ENCODE measurements at places on chromosomes 7 and 10. TPM values are rescaled to one million over a fixed set of nuclear protein-coding genes. Genes with fewer than 3 reads are reported as not detected.
A peak's percentile ranks its signal among the peaks of the same experiment; 100 is the strongest.

The ANK3 gene
- 125 TPM for total RNA-seq

The TCAF2 gene
- 2.6 TPM for total RNA-seq

The CCDC146 gene
- 3.7 TPM for total RNA-seq

The INTS15 gene
- 22.2 TPM for total RNA-seq

The PTN gene
- total RNA-seq: 0.87 TPM

The AGMO gene
- total RNA-seq: not detected

The PCDH15 gene
- total RNA-seq: not detected

The SEC23IP gene
- total RNA-seq: 12.6 TPM

The ARMH3 gene
- 11.9 TPM for total RNA-seq

The PCBD1 gene
- 57.8 TPM for total RNA-seq

The ABCA13 gene
- total RNA-seq: 0.03 TPM

The CDNF gene
- total RNA-seq: 9.6 TPM

The VGF gene
- not detected for total RNA-seq

The OPN1SW gene
- total RNA-seq: not detected

The ANKRD2 gene
- 912 TPM for total RNA-seq

DNA sequence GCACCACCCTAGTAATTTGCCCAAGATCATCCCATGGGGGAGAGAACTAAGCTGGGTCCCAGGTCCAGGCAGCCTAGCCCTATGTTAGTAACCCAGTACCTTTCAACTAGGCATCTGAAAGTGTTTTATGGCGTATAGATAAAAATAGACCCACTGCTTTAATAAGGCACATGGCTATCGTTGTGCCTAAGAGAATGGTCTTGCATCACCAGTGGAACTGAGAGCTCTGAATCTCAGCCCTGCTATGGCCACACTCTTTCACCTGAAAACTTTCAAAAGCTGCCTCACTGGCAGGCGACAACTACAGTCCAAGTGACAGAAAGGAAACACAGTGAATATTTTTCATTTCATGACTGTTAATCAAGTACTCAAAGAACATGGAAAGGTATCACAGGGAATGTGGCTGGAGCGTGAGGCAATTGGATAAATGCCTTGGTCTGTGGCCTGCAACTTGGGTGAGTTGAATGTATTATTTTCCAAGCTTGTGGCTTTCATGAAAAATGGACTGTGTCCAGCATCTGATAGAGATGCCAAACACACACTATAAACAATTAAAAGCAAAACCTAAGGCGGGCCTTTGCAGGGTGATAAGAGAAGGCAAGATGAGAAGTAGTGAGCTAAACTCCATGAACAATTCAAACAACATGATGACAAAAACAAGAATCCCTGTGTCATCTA, 18.0 kb upstream of the SFMBT2 start:
- DNase-seq: peak; percentile 30

DNA sequence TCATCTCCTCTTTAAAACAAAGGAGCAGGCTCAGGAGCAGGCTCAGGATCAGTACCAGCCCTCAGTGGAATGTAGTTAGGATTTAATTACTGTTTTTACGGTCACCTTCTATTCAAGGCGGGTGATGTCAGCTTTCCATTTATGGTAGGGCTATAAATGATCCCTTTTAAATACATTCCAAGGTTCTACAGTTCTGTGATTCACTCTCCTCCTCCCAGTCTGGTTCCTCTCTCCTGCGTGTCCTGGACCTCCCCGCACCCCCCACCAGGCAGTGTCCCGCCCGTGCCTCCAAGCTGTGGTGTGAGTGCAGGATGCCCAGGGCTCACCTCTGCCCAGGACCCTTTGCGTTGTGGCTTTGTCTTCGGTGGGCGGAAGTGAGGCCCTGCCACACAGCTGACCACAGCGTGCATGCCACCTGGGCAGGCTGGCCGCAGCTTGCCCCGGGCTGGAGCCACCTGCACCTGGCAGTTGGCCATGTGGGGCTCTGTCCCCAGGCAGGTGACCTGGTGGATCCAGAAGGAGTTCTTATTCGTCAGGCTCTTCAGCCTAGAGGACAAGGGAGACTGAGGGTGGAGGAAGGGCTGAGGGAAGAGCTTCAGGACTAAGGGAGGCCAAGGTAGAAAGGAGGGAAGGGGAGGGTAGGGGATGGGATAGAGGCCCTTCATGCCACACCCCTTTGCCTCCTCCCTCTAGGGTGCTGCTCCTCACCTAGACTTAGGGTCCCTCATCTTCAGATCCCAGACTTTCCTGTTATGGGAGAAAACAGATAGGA, 9.1 kb downstream of the LOXL4 start:
- no peak for DNase-seq

DNA sequence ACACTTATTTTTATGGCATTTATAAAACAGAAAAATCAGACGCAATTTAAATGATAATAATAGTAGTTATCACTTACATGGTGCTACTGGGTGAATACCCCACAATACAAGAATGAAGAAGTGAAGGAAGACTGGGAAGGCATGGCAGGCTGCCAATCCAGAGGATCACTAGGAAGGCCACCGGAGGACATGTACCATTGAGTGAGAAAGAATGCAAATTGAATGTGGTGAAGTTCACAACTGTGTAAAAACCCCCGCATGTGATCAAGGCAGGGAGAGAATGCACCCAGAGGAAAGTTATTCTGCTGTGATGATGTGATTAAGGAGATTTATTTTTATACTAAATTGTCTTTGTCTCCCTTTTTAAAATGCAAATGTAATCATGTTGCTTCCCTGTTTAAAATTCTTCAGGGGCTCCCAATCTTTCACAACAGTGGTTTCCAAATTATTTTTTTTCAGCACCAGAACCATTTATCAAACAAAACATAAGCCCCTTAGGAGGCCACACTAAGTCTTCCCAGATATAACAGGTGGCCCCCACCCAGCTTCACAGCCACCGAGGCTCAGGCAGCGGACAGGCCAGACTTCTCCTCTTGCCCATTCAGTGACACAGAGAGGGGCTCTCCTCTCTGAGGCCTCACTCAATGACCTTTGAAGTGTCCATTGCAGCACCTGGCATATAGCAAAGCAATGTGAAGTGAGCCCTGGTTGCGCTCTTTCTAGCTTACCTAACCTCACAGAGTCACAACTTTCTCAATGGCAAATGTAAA, 59.6 kb downstream of the FRMPD2 start:
- no peak for DNase-seq

- DNase-seq: peak; percentile 79
Observed at GRCh38 chr10:129192344-129193128, 274.5 kb upstream of the MGMT start.

GRCh38 chr7:155669717-155670505, 25.4 kb downstream of the RBM33 start:
- no peak for DNase-seq

GRCh38 chr10:32957341-32958084, 517 bp downstream of the ITGB1 start:
- peak; percentile 49 for DNase-seq

DNA sequence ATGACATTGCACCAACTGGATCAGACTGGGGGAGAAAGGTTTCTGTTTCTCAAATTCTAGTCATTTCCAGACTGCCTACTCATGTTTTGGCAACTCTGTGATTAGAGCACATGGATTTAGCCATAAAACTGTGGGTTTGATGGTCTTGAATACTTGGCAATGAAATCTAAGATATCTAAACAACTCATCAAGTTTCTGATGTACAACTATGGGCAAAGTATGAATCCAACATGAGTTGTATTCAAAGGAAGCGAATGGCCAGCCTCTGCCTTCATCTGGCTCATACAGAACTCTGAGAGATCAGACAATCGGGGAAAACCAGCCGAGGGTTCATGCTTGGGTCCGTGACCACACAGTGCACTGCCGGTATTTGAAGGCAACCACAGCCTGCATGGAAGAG, 144.3 kb downstream of the ADAM12 start:
- DNase-seq: no peak

DNA sequence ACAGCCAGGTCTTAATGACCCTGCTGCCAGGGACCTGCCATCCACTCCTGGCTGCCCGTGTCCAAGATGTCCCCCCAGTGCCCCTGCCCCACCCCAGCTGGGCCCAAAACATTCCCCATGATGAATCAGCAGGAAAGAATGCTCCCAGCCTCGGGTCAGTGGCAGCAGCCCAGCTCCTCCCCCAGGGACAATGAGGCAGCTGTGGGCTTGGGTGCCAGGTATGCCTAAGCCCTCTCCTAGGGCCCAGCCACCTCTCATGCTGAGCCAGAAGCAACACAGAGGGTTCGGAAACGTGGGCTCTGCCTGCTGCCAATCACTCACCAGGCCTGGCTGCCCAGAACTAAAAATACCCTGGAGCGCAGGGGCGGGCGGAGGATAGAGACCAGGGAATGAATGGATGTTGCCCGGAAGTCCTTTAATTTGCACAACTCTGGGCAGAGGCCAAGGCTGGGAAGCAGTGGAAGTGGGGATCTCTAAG, 1.5 kb upstream of the LOXL4 start:
- peak; percentile 74 for DNase-seq

- DNase-seq: peak; percentile 34
Observed at GRCh38 chr10:99532687-99533495, at the start of gene NKX2-3. TSS of gene NKX2-3 (plus strand) at chr10:99532942. CDS start at chr10:99533132, 190 bp downstream.

- DNase-seq: no peak
Observed at GRCh38 chr10:121822180-121822579, 105.7 kb downstream of the ATE1 start.

GRCh38 chr10:24132741-24133140, 76.2 kb upstream of the KIAA1217 start:
- DNase-seq: no peak

DNA sequence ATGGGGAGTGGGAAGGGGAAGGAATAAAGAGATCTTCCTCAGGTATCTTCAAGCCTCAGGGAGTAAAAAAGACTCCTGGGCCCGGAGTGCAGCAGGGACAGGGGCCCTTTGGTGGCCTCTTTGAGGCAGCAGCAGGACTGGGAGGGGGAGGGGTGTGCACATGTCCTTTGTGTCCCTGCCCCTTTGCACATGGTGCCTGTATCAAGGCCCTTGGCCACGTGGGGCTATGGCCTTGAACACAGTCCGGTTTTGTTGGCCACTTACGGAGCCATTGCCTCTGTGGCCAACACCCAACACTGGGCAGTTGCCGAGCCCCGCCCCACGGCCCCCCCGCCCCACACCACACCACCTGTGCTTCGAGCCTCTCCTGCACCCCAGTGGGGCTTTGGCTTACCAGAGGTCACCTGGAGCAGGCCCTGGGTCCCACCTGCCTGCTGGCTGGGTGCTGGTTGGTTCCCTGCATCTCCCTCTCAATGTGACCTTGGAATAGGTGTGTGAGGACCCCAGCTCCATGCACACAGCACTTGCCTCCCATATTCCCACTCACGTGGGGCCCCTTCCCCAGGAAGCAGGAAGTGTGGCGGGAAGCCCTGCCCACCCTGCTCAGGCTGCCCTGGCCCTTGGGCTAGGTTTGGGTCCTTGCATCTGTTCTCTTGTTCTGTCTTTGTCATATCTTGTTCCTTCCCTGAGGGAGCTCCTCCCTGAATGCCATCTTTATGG, 5.4 kb downstream of the SAP25 start:
- DNase-seq: no peak

DNA sequence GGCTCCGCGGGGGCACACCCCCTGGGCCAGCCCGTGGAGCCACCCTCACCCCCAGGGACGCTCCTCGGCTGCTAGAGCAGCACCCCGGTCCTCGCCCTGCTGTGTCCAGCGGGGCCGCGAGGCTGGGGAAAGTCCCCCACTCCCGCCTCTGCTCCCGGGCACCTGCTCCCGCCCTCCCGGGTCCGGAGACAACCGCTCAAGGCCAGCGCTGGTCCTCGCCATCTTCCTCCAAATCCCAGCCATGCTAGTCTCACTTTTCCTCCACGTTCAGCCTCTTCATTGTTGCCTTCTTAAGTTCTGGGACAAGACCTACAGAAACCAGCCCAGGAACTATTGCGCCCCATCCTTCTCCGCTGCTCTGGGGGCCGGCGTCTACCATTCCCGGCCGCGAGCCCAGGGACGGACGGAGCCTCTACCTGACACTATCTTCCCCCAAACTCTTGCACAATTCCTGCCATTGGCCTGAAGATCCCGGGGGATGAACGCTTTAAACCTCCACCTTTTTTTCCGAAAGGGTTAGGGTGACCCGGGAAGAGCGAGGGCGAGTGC, 4.8 kb upstream of the KCP start:
- no peak for DNase-seq

- DNase-seq: no peak
Observed at GRCh38 chr7:7829667-7830066, 111.3 kb upstream of the RPA3 start.

DNA sequence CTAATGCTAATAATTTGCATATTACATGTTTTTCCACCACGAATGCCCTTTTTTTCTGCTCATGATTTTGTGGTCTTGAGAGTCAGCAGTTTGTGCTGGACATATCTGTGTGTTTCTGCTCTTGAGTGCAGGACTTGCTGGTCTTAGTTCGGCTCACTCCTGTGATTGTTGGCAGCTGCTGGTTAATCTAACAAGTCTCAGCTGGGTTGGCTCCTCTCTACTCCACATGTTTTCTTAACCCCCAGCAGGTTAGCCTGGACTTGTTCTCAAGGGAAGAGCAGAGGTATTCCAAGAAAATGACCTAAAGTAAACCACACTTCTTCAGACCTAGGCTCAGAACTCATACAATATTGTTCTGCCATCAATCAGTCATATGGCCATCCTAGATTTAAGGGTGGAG, 1238.9 kb downstream of the XPNPEP1 start:
- DNase-seq: no peak

All from gastrocnemius medialis (tissue), 4 donors.